ENCODE measurements at places on chromosomes 4 and X. TPM values are rescaled to one million over a fixed set of nuclear protein-coding genes. Genes with fewer than 3 reads are reported as not detected.

MAP3K15 gene
- 0.41 TPM for total RNA-seq

ADH1B gene
- 12.5 TPM for total RNA-seq

ITIH6 gene
- 0.51 TPM for total RNA-seq

FRG2 gene
- not detected for total RNA-seq

AKAP14 gene
- 0.41 TPM for total RNA-seq

Measured in tongue (tissue), 3 donors.